Ecto neural progenitor cell (in vitro differentiated cells): ENCODE measurements at places on chromosomes 1 and 21.
A peak's percentile ranks its signal among the peaks of the same experiment; 100 is the strongest.

GRCh38 chr21:38990424-38990794, 184.7 kb downstream of the ETS2 start:
- DNase-seq, result no peak

- peak; percentile 74 for DNase-seq
Measured at GRCh38 chr1:183227422-183228346, 41.6 kb downstream of the LAMC2 start.

DNA sequence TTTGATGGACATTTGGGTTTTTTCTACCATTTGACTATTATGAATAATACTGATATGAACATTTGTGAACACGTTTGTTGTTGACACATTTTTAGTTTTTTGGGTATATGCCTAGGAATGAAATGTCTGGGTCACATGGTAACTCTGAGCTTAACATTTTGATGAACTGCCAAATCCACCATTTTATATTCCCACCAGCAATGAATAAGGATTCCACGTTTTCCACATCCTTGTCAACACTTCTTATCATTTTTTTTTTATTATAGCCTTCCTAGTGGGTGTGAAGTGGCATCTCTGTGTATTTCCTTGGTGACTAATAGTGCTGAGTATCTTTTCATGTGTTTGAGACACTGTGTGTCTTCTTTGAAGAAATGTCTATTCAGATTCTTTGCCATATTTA, 67.6 kb downstream of the RASAL2 start:
- DNase-seq, result no peak

- DNase-seq, result no peak
Measured at GRCh38 chr1:81170721-81171120, 630.0 kb upstream of the ADGRL2 start.

GRCh38 chr1:53557830-53558738, 98.9 kb downstream of the DMRTB1 start:
- DNase-seq, result no peak

GRCh38 chr1:173663159-173663558, 6.5 kb downstream of the ANKRD45 start:
- no peak for DNase-seq

GRCh38 chr21:8991088-8991907, 1530.1 kb upstream of the TPTE start:
- no peak for DNase-seq

DNA sequence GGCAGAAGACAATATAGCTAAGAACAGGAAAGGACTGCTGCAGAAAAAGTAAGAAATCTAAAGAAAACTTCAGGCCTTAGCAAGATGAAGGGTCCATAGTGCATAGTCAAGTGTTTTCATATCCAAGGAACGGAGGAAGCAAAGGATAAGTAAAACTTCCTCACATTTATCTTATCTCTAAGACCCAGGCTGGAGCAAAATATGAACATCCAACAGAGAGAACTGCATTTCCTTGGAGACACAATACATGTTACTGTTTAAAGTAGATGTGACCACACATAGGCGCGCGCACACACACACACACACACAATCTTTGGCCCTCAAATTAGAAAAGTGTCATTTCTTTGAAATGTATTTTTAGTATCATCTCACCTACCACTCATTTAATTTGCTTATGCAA, 66.7 kb downstream of the TTLL7 start:
- no peak for DNase-seq

- no peak for DNase-seq
Measured at GRCh38 chr1:54701996-54702395, 13.7 kb upstream of the TTC4 start.

- no peak for DNase-seq
Measured at GRCh38 chr1:14495381-14495780, 103.1 kb upstream of the KAZN start.

DNA sequence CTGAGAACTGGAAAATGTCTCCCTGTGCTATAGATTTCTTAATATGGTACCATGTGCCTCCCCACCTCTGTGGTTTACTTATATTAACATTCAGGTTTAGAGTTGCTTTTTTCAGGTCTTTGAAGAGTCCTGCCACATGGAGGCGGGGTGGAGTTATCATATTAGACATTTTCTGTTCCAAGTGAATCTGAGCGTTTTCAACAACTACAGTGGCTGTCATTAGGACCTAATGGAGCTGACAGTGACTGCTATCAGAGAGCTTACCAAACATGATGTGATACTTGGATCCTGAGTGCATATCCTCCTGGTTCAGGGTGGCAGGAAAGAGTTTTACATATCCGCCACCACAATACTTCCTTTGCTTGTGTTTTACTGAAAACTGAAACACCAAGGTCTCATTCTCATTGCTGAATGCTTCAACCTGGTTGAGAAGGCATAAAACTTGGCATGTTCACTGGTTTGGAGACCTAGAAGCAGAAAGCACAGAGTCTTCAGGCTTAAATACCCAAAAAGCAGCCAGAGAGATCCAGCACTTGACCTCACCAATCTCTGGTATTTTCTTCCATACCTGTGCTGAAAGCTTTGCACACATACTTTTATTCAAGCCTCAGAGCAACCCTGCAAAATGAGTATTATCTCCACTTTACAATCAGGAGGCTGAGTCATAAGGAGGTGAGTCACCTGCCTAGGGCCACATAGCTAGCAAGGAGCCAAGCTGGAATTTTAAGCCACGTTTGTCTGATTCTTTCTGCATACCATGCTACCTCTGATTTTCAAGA, 47.4 kb upstream of the OSBPL9 start:
- no peak for DNase-seq

- no peak for DNase-seq
Measured at GRCh38 chr1:76291191-76291590, 216.6 kb downstream of the ST6GALNAC3 start.

GRCh38 chr1:18726368-18726767, 95.7 kb downstream of the PAX7 start:
- no peak for DNase-seq

GRCh38 chr1:245957427-245957826, 549.7 kb downstream of the SMYD3 start:
- no peak for DNase-seq

- DNase-seq, result no peak
Measured at GRCh38 chr1:154353460-154353904, 28.2 kb downstream of the ATP8B2 start.

GRCh38 chr1:88595355-88596002, 88.6 kb upstream of the PKN2 start:
- DNase-seq, result no peak

DNA sequence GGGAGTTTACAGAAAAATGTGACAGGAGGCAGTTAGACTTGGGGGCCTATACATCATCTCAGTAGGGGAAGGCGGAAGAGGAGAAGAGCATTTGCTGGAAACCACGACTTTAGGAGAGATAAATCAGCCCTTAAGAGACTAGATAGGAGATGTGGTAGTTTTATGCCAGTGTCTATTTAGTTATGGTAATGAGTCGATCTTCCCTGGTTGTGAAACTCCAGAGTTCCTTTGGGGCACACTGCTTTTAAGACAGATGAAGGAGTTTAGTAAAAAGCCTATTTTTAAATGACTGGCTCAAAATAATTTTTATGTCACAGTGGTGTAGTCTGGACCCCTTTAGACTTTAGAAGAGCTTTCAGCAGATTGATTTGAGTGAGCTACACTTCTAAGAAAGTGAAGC, 7.8 kb downstream of the PGM1 start:
- no peak for DNase-seq

GRCh38 chr1:53188099-53188498, 8.5 kb upstream of the CPT2 start:
- DNase-seq, result no peak

DNA sequence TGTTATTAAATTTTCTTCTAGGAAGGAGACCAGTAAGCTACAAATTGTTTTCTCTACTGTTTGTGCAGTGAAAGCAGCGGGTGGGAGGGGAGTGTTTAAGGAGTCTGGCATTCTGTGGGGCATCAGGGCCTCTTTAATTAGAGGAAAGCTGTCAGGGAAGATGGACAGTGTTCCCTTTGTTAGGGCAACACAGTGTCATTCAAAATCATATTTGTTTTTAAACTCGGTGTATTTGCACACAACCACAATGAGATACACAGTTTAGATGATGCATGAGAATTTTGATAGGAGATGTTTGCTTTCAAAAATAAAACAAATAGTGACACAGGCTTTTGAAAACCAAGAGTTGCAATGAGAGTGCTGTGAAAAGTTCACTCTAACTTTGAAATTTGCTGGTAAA, 15.1 kb upstream of the ST6GALNAC3 start:
- no peak for DNase-seq

DNA sequence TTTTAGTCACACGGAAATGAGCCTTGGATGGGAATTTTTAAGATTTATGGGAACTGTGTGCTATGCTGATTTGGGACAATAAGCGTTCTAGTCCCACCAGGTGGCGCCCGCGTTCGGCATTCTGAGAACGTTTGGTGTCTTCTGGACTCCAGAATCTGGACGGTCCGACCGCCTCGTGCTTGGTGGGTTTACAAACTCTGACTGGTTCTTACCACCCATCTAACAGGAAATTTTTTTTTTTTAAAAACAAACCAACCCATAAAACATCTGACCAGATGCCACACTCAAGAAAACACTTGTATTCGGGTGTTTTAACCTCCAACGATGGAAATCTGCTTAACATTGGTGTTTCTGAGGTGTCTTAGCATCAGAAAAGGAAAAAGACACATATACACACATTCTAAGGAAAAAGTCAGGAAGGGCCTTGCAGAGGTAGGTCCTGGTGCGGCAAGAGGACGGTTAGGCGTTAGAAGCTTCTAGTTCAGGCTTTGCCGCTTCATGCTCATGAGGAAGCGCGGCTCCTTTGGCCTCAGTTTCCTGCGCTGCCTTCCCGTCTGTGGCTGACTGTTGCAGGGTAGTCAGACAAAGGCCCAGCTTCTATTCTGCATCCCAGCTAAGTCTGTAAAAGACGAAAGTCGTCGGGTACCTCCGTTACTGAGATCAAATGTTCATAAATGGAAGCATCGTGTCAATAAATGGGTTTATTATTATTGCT, 814 bp upstream of the DYRK3 start:
- peak; percentile 85 for DNase-seq

- DNase-seq, result no peak
Measured at GRCh38 chr1:32749332-32749731, 46.8 kb upstream of the SYNC start.

- no peak for DNase-seq
Measured at GRCh38 chr1:223202376-223203033, 59.5 kb upstream of the TLR5 start.

- no peak for DNase-seq
Measured at GRCh38 chr1:63555480-63555879, 32.2 kb downstream of the EFCAB7 start.

- no peak for DNase-seq
Measured at GRCh38 chr1:25126562-25126961, 105.7 kb downstream of the SYF2 start.

DNA sequence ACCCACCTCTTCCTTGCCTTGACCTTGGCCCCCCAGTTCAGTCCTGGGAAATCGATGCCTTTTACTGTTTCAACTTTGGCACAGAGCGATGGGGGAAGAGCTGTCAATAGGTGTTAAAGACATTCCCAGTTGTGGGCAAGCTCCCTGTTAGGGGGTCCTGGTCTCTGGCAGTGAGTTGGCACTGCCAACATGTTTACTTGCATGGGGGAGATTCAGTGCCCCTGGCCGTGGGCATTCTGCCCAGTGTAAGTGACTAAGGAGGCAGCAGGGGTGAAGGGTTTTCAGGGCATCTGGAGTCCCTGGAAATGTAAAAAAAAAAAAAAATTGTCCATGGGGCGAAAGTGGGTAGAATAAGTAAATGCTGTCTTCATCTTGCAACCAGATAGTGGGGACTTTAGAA, 407.0 kb downstream of the PTPRU start:
- DNase-seq, result peak; percentile 21

DNA sequence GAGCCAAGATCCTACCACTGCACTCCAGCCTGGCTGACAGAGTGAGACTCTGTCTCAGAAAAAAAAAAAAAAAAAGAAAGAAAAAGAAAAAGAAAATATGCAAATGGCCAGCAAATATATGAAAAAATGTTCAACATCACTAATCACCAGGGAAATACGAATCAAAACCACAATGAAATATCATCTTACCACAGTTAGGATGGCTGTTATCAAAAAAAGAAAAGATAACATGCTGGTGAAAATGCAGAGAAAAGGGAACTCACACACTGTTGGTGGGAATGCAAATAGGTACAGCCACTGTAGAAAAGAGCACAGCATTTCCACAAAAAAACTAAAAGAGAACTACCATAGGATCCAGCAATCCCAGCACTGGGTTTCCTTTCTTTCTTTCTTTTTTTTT, 477.5 kb downstream of the SMYD3 start:
- no peak for DNase-seq

- DNase-seq, result peak; percentile 51
Measured at GRCh38 chr1:218156595-218156994, 128.5 kb upstream of the RRP15 start.

- no peak for DNase-seq
Measured at GRCh38 chr1:44733365-44733764, 2.4 kb upstream of the RNU5D-1 start.

- DNase-seq, result no peak
Measured at GRCh38 chr1:213983493-213984386, 4.0 kb upstream of the PROX1 start.

GRCh38 chr1:36797761-36798160, 236.6 kb downstream of the GRIK3 start:
- no peak for DNase-seq

GRCh38 chr1:64745181-64745985, 508 bp downstream of the RAVER2 start:
- peak; percentile 67 for DNase-seq

DNA sequence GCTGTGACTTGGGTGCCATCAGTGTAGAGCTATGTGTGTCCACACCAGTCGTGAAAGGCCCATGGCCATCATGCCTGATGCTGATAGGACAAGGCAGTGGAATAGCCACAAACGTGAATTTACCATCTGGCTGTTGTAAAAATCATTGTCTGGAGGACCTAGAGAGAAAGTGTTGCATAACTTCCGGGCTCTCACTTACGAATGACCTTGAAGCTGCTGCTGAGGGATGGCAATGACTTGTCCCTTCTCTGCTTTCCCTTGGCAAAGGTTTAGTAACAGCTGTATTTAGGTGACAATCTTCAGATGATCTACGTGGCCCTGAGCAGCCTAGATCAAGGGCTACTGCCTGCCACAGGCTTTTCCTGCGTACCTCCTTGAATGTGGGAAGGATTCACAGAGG, 5.8 kb downstream of the ATP1B1 start:
- no peak for DNase-seq
